ENCODE measurements at places on chromosomes 11 and 22.

GRCh38 chr11:11476971-11477645 lies 124.1 kb upstream of the CSNK2A3 start:
- no peak for DNase-seq

DNA sequence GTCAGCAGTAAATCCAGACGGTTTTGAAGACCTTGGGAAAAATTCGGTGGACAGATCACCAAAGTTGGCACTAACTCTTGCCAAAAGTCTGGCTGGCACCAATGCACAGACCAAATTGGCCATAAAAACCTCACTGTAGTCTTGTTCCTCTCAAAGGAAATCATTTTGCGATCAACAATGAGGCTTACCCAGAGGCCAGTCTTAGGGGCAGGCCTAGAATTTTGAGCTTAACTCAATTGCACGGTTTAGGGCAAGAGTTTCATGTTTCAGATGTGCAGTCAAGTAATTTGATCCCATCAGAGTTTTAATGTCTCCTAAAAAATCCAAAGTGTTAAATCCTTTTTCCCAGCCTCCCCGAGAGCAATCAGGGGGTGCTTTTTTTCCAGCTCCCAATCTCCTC lies 19.0 kb downstream of the MPPED2 start:
- no peak for DNase-seq

DNA sequence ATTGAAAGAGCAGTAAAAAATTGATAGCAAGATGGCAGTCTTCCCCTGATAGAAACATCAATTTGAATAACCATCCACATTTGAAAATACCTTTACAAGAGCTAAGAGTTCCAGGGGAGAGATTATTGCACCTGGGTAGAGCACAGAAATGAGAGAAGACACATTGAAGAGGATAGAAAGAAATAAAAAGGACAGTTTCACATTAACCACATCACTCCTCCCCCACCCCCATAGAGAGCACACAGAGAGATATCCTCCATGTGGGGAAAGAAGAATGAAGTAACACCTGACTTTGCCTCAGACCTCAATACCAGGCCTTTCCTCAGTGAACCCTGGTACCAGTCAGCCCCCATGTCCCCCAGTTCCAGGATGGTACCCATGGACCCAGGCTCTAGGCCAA lies 486.7 kb downstream of the FAM181B start:
- DNase-seq: no peak

GRCh38 chr11:115922876-115923275 lies 418.7 kb upstream of the CADM1 start:
- no peak for DNase-seq

DNA sequence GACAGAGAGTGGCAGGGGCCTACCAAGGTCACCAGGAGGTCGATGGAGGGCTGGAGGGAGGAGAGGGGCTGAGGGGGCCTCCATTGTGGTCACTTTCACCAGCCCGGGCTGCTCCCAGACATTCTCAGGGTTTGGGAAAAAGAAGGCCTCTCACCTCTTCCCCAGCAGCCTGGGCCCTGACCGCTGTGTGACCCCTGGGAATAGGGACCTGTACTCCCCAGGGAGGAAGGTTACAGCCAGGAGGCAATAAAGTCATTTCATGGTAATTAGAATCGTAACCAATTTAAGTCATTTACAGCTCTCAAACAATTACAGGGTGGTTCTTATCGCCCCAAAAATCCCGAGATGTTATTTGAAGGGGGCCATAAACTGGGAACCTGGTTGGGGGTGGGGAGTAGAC lies 37.8 kb downstream of the ISX start:
- no peak for DNase-seq

- DNase-seq: no peak
Measured at GRCh38 chr22:42356533-42356932, 75.7 kb downstream of the NFAM1 start.

GRCh38 chr22:36659762-36660509 lies 43.6 kb downstream of the CACNG2 start:
- no peak for DNase-seq

DNA sequence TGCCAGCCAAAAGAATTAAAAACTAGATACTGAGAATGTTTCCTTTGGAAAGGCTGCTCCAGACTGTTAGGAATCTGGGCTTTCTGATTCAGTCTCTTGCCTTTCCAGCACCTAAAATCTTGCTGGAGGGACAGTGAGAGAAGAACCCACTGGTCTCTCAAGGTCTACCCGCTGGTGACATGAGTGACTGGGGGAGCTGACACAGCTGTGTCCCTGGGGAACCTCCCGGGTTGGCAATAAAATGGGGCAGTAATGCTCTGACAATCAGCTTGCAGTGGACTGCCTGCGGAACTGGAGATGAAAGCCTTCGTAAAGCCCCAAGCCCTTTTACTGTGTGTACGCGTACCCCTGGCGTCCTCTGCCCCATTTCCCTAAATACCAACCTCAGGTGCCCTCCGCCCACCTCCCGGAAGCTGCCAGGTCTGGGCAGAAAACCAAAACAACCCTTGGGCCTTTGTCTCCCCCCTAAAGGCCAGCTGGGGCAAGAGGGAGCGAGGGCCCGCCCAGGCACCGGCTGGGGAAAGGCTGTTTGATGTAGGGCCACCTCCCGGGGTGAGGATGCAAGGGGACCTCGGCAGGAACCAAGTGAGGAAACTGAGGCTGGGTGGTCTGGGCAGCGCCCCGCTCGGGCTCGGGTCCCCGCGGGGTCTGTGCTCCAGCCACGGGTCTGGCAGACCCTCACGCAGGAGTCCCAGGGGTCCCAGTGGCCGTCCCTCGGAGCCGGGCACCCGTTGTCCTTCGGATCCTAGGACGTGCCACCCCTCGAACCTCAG lies 741 bp downstream of the CARS1 start:
- no peak for DNase-seq

DNA sequence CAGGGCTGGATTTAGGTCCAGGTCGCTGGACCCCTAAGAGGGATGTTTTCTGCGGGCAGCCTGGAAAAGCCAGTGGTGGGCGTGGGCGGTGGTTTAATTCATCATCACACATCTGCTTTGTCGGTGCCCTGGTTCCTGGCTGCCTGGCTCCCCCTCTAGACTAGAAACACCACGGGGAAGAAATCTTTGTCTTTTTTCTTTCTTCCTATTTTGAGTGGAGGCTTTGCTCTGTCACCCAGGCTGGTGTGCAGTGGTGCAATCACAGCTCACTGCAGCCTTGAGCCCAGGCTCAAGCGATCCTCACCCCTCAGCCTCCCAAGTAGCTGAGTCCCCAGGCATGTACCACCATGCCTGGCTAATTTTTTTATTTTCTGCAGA lies 86.6 kb upstream of the LINC01488 start:
- DNase-seq: no peak

DNA sequence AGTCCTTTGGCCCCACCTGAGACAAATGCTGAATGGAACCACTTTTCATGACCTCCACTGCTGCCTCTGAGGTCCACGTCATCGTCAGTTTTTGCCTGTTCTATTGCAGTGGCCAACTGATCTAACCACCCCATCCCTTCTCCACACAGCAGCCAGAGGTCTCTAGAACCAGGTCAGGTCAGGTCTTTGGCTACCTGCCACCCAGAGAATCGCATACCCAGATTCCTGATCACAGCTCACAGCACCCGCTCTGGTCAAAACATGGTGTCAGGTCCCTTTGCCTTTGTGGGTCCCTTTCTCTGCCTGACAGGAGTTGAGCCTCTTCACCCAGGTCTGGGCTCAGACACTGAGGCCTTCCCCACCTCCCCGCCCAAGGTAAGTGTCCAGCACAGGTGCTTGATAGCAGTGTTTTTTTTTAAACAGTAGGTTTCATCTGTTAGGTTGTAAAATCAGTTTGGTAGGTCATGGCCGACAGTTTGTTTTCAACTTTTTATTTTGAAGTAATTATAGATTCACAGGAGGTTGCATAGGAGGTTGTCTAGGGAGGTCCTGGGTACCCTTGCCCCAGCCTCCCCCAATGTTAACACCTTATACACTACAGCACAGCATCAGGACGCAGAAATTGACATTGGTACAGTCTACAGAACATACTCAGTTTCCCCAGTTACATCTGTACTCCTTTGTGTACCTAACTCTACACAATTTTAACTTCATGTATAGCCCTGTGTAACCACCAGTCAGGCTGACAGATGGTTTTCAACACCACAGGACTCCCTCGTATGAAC lies 6.9 kb downstream of the C22orf39 start:
- DNase-seq: no peak

DNA sequence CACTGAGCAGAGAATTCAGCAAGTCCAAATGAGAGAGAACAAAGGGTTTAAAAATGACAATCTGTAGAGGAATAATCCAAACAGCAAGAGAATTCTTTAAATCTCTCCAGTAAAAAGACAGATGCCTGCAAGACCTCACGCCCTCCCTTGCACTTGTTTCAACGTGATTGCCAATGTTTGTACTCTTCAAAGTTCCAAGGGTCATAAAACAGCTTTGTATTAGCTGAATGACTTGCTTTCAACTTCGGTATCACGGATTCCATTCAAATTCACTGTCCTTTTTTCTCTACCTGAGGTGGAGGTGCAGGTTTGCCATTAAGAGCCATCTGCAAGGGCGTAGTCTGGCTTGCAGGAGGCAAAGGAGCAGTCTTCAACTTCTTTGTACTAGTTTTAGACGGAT lies 41.1 kb upstream of the CHRNA10 start:
- no peak for DNase-seq

DNA sequence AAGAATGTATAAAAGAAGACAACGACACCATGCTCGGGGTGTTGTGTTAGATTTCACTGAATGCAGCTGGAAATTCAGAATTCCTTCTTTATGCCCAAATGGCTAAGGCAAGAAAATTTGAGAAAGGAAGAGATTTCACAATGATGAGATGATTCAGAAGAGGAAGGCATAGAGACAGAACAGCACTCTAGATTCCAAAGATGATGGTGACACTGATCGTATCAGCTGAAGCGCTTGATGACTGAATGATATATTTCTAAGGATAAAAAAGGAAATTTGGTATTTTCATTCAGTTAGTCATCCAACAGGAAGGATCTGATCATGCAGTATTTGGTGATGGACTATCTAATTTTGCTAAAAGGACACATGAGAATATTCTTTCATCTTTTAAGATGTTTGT lies 189.2 kb downstream of the EFCAB6 start:
- no peak for DNase-seq

DNA sequence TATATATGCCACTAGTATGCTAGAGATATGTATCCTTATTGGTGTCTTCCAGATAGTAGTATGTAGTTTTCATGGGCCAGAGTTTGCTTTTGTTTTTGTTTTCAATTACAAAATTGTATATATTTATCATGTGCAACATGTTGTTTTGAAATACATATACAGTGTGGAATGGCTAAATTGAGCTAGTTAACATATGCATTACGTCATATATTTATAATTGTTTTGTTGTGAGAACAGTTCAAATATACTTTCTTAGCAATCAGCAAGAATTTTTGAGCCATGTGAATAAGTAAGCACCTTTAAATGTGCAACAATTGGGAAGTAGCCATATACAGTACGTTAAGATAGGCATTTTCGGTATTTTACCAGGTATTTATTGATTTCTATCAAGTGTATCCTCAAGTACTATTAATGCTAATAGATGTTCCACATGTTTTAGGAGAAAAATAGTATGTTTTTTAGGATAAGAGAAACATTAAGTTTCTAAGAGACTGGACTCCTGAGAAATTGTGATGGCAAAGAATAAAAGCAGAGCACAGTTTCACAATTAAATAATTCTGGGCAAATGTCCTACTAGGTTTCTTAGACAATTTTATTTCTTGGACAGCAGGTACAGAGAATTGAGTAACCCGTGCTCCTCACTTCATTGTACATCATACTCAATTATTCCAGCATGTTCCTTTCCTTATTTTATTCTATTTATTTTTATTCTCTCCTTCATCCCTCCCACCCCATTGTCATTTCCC lies 60.5 kb upstream of the SLC5A12 start:
- DNase-seq: no peak

GRCh38 chr22:40967111-40967760 lies 16.1 kb downstream of the RBX1 start:
- DNase-seq: no peak

GRCh38 chr11:88301488-88302140 lies 35.9 kb downstream of the CTSC start:
- DNase-seq: no peak

DNA sequence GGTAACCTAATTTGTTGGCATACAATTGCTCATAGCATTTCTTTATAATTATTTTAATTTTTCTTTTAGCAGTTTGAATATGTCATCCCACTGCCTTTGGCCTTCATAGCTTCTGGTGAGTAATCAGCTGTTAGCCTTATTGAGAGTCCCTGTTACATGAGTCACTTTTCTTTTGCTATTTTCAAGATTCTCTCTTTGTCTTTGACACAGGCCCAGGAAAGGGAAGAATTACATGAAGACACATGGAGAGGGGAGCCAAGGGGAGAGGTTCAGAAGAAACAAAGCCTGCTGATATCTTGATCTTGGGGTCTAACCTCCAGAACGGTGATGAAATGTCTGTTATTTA lies 418.2 kb downstream of the METTL15 start:
- DNase-seq: no peak

GRCh38 chr11:57230791-57231538 lies 6.1 kb downstream of the APLNR start:
- DNase-seq: no peak

- no peak for DNase-seq
Measured at GRCh38 chr11:35187996-35188395, 49.0 kb downstream of the CD44 start.

Data from CD8-positive, alpha-beta memory T cell (primary cell).